ENCODE measurements at places on chromosomes 12 and 14.

DNA sequence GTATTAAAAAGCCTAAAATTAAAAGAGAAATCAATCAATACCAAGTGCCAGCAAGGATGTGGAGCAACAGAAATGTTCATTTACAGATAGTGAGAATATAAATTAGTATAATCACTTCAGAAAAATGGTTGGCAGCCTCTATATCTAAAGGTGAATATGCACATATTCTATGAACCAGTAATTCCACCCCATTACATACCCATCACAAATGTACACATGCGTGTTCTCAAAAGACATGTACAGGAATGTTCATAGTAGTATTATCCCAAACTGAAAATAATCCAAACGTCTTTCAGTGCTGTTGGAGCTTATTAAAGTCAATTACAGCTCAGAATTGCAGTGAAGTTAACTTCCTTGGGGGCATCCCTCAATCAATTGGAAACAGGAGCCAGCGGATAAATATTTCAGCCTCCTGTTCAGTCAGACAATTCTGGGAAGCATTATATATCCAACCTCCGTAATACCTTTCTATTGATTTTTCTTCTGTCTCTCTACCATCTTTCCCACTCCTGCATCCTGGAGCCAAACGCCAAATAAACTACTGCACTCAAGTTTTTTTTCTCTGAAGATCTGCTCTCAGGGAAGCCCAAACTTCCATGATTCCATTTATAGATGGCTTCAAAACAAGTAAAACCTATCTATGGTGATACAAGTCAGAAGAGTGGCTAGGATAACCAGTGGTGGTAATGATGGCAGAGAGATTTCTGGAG is 45.0 kb upstream of the OR5AU1 start:
- no peak for DNase-seq

DNA sequence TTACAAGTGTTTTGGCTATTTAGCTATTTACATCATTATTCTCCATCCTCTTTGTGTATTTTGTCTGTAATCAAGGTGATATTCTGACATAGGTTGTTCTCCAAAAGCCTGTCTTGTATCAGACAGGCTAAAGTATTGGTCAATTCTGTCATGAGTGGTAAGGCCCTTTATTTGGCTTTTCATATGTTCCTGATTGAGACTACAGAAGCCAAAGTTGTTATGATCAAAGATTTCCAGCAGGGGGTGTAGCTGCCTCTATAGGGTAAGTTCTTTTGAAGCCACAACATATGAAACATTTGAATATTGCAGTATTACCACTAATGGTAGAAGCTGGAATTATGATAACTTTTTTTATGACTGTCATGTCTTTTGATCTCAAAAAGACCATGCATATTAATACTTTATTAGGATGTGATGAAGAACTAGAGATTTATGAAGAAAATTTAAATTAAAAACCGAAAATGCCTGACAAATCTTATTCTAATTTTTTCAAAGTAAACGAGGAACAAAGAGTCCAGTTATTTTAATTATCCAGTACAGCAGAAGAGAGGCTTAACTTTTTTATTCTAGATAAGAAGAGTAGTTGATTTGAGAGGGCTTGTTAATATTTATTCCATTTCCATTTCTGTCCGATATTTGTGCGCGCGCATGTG is 3.4 kb upstream of the ARHGAP5 start:
- DNase-seq: no peak

DNA sequence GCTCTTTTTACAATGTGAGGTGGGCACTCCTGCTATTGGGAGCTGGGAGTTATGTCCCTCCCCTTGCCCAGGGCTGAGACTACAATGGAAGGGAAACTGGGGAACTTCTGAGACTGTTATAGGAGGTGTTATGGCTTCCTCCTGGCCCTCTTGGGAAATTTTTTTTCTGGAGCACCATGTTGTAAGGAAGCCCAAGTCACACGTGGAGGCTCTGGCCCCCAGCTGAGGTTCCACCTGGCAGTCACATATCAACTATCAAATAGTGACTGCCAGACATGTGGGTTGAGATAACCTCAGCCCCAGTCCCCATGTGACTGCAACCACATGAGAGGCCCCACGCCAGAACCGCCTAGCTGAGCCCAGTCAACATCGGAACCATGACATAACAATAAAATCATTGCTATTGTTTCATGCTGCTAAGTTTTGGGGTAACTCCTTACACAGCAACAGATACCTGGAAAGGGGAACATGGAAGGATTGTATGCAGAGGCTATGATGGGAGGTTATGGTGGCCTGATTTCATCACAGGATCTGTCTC is 99.4 kb upstream of the NCOR2 start:
- no peak for DNase-seq

GRCh38 chr12:120007272-120007671 is 18.2 kb downstream of the BICDL1 start:
- no peak for DNase-seq

DNA sequence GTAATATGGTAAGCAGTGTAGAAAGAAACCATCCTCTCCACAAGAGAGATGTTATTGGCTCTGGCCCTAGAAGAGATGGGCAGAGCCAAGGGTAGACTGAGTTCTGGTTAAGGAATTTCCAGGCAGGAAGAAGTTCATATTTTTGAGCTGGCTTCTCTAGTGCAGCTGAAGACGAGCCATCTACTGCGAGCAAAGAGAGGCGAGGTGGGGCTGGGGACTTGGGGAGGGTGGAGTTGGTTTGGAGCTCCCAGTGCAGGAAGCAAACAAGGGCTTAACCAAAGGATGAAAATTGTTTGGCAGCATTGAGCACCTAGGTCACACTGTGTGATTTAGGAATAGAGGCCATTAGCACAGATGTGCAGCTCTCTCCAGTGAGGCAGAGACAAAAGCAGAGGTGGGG is 239.6 kb downstream of the ZFP36L1 start:
- peak; percentile 60 for DNase-seq

DNA sequence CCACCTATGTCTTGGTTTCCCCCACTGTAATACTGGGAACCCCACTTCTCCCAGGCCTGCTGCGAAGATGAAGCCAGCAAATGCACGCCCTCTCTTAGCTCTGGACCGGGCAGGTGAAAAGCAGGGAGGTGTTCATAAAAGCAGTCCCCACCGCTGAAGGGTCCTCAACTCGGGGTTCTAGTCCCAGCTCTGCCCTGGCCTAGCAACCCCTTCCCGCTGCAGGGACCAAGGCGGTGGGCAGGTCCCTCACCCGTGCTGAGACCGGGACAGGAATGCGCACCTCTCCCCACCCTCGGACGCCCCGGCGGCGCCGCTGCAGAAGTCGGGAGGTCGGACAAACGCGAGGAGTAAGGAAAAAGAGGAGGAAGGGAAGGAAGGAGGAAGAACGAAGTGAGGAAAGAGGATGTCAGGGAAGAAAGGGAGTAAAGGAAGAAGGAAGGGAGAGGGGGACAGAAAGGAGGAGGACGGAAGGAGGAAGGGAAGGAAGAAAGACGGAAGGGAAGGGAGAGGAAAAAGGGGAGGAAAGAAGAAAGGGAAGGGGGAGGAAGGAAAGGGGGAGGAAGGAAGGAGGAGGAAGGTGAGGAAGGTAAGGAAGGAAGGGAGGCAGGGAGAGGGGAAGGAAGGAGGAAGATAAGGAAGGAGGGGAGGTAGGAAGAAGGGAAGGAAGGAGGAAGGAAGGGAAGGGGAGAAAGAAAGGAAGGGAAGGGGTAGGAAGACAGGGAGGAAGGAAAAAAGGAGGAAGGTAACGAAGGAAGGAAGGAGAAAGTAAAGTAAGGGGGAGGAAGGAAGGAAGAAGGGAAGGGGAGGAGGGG is 701 bp downstream of the SPRING1 start:
- DNase-seq: no peak

- DNase-seq: no peak
Measured at GRCh38 chr12:132238488-132238854, 90.9 kb downstream of the GALNT9 start.

GRCh38 chr14:95382747-95383146 is 63.0 kb upstream of the CLMN start:
- DNase-seq: no peak

- DNase-seq: no peak
Measured at GRCh38 chr14:102652194-102652593, 59.7 kb downstream of the RCOR1 start.

- DNase-seq: no peak
Measured at GRCh38 chr12:124388038-124388671, 93.3 kb downstream of the RFLNA start.

DNA sequence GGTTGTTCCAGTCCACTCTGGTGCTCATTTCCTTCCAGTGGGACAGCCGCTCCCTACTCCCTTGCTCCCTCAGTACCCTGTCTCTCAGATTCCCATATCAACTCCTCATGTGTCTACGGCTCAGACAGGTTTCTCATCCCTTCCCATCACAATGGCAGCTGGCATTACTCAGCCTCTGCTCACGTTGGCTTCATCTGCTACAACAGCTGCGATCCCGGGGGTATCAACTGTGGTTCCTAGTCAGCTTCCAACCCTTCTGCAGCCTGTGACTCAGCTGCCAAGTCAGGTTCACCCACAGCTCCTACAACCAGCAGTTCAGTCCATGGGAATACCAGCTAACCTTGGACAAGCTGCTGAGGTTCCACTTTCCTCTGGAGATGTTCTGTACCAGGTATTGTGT is 69.9 kb downstream of the RAD52 start:
- no peak for DNase-seq

GRCh38 chr12:91984556-91984955 is 161.1 kb downstream of the BTG1 start:
- no peak for DNase-seq

GRCh38 chr12:16583969-16584745 is 21.8 kb downstream of the LMO3 start:
- DNase-seq: no peak

GRCh38 chr14:92160619-92161018 is 38.9 kb downstream of the CPSF2 start:
- DNase-seq: no peak

DNA sequence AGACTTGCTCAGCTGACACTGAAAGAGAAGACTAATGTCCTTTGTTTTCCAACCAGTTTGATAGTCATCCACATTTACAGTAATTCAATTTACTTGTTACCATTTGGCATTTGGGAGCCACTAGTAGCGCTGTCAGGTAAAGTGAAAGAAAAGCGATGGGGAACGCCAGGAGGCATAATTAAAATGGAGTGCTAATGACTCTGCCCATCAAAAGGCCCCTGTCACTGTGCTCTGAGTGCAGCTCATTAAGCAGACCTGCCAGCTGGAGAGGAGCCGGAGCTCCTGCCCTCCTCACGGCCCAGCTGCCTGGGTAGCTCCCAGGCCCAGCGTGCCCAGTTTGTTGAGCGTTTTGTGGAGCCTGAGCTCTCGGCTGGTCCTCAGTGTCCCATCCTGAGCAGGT is 463.6 kb upstream of the CCDC196 start:
- DNase-seq: no peak
